Stimulated activated CD4-positive, alpha-beta T cell treated with anti-CD3 and anti-CD28 coated beads, Interleukin-12 subunit alpha, Interleukin-12 subunit beta, amount 100 ng/mL, for 24 hours (primary cell): ENCODE measurements at places on chromosomes 1 and 21.

DNA sequence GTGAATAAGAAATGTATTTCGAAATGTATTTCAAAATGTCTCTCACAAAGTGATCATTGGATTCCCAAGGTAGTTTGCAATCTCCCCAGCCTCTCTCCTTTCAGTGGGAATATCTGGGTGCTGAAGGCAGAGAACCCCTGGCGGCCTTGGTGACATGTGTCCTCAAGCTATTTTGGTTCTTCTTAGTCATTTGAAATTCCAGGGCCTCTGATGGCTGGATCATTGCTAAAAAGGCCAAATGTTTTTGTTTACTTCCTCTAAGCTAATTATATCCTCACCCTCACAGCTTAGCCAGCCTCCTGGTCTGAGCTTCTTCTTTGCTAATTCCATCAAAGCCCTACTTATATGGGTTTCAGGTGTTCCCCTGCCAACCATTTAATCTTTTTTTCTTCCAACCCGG is 71.2 kb downstream of the LRRC40 start:
- no peak for DNase-seq

- peak; percentile 3 for DNase-seq
Measured at GRCh38 chr1:43274125-43274803, 4.5 kb downstream of the TMEM125 start.

DNA sequence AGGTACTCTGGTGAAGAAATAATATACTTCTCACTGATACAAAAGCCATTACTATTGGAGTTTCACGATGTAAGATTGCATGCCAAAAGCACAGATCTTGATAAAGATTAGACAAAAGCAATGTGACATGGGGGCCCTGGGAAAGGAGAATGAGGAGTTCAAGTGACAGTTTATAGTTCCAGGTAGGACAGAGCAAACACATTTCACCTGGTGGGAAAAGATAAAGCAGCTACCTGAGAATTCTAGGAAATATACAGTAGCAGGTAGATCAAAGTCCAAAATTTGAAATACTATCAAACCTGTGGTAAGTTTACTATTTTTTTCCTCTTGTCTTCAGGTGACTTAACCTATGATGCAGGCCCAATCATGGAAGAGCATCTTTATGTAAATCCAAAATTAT is 8.0 kb downstream of the OR2G3 start:
- no peak for DNase-seq

DNA sequence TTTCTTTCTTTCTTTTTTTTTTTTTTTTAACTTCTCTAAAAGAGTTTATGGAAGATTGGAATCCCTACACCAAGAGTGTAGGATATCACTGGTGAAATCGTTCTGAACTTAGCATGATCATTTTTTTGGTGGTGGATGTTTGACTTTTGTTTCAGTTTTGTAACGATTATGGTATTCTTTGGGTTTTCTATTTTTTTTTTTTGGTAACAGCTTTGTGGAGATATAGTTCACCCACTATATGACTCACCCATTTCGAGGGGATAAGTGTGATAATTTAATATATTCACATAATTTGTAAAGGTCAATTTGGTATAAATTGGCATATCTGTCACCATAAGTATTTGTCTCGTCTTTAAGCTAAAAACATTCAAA is 29.2 kb downstream of the AGPAT3 start:
- DNase-seq: no peak

GRCh38 chr1:171166361-171166760 is 18.7 kb upstream of the FMO2 start:
- DNase-seq: no peak

GRCh38 chr1:89589515-89589914 is 43.4 kb upstream of the LRRC8C start:
- no peak for DNase-seq

DNA sequence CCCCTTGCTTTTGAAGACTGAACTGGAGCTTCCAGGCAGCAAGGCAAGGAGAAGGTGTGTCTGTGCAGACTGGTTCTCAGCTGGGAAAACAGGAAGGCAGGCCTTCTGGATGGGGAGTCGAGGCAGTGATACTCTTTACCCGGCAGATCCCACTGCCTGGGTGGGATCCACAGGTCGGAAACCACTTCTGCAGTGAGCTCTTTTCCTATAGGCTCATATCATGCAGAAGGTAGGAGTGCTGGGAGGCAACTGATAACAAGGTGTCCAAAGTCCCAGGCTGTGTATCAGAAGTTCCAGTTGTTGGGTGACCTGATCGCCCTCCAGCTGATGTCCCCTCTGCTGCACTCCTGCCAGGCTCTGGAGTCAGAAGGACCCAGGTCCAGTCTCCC is 17.1 kb downstream of the ACOT11 start:
- no peak for DNase-seq

DNA sequence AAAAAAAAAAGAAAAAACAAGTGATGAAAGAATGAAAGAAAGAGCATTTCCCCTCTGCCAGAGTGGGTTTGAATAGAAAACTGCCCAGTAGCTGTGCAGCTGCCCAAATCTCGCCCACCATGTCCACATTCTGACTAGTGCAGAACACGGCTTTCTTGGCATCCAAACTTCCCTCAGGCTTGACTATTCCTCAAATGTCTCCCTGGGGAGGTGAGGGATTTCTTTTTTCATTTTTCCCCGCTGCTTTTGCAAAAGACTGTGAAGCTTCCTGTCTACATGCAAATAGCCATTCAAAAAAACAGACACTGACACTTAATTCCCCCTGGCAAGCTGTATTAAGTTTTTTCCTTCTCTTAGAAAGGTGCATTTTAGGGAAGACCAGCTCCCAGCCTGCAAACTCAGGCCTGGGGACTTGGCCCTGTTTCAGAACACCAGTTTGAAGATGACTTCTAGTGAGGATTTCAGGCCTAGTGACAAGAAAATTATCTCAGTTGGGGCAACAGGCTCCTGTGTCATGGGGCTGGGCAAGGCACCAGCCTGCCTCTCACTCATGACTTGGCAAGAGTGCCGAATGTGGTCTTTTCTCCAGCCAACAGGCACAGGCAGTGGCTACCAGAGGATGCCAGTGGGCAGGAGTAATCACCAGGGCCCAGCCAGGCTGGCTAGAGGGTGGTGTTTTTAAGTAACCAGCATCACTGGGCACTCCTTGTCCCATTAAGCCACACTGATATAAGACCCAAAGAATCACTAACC is 178.1 kb upstream of the NFIA start:
- no peak for DNase-seq
